ENCODE measurements at places on chromosomes 1 and 21.

DNA sequence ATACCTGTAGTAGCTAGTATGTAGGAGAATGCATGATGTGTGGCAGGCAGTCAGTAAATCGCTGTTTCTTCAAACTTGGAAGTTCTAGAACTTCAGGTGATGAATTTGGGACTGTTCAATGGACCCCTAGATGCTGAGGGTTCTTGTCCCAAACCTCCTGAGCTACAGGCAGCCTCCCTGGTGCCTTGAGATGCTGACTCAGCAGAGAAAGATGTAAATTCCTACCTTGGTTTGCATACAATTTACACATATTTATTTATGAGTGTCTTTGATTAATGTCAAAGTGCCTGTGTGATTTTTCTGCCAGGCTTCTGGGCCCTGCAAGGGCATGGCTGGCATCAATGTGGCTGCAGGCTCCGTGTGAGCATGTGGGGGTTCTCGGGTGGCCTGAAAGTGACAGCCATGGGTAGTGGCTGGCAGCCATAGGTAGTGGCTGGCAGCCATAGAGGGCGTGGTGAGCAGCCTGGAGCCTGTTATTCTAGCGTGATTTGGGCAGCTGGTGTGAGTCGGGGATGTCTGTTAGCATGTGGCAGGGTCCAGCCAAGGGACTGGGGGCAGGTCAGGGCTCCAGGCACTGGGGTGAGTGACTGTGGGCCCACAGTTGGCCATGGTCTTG lies 13.2 kb upstream of the POU3F1 start:
- DNase-seq = no peak

- DNase-seq = no peak
These were observed 99.9 kb downstream of the NPHP4 start for GRCh38 chr1:5892329-5892728.

DNA sequence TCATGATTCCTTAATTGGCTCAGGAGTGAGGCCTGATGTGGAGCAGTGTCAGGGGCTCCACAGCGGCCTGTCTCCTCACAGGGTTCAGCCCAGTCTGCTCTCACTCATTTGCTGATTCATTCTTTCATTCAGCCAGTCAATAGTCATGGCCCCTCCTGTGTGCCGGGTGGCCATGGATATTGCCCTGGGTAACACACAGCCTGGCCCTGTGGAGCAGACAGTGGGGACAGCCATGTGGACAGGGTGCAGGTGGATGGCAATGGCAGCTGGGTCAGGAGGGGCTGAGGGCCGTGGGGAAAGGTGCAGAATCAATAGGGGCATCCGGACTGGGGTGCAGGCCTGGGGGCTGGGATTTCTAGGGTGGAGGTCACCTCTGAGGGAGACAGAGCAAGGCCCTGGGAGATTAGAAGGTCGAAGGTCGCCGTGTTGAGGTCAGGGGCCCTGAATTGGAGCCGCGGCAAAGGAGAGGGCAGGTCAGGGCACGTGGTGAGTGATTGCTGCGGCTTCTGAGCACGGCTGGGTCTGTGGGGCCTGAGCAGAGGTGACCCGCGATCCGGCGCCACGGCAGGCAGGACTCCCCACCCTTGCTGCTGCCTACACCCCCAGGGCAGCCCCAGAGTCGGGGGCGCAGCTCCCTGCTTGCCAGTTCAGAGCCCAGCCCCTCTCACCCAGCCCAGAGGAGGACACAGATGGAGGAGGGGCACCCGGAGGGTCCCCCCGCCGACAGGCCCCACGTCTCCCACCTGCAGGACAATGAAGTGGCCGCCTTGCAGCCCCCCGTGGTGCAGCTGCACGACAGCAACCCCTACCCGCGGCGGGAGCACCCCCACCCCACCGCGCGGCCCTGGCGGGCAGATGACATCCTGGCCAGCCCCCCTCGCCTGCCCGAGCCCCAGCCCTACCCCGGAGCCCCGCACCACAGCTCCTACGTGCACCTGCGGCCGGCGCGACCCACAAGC lies 33.4 kb downstream of the SLC19A1 start:
- no peak for DNase-seq

GRCh38 chr1:200372095-200372884 lies 37.5 kb downstream of the ZNF281 start:
- no peak for DNase-seq

DNA sequence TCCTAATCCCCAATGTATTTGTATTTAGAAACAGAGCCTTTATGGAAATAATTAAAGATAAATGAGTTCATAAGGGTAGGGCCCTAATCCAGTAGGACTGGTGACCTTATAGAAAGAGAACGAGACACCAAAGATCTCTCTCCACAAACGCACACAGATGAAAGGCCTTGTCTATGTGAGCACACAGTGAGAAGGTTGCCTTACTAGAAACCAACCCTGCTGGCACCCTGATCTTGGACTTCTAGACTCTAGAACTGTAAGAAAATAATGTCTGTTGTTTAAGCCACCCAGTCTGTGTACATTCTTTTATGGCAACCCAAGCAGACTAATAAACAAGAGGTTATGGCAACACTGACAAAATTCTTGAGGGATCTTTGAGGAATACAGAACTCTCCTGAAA lies 44.8 kb upstream of the PRDX6 start:
- no peak for DNase-seq

- no peak for DNase-seq
These were observed 323.0 kb upstream of the PLD5 start for GRCh38 chr1:242847390-242847993.

- no peak for DNase-seq
These were observed 8.9 kb upstream of the PDE9A start for GRCh38 chr21:42644223-42645208.

DNA sequence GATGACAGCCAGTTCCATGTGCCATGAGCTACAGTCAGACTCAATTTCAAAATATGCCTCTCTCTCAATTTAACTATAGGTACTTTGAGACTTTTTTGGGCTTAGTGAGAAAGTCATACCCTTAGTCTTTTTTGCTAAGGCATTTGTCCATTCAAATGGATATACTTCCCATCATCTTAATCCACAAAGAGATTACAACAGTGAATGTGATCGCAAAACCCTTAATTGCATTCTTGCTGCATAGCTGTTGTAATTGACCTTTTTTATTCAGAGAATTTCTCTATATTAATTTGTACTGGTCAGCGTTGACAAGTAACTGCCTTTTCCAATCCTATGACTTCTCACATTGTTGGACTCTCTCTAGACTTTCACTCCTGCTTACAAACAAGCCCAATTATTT lies 38.6 kb upstream of the RGS18 start:
- DNase-seq = no peak

DNA sequence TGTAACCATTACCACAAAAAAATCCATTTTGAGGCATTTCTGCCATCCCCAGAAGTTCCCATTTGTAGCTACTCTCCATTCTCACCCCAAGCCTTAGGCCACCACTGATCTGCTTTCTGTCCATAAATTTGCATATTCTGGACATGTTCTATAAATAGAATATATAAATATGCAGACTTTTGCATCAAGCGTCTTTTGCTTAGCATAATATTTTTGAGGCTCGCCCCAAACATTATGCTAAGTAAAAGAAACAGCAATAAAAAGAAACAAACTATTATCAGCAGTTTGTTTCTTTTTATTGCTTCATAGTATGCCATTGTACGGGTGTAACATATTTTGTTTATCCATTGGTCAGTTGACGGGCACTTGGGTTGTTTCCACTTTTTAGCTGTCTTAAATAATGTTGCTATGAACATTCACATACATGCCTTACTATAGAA lies 7.9 kb downstream of the TFAP2E start:
- DNase-seq = no peak

DNA sequence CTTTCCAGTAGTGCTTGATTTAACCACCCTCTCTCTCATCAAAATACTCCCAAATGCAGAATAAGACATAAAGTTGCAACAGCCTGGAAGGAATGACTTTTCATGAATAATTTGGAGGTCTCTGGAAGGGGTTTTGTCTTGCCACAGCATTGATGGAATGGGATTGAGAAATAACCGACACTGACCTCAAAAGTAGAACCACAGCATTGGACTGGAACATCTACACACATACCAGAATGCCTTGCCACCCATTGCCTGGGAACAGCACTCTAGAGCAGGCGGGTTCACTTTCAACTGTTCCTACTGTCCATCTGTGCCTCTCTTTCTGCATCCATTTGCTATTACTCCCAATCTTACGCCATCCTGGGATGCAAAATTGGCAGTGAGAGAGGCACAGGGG lies 149.1 kb upstream of the USP24 start:
- no peak for DNase-seq

All from NCI-H1105 treated with DMSO at 0.1 percent for 48 hours (cell line).